HepG2 (cell line): ENCODE measurements at places on chromosomes 16 and 17. TPM values are rescaled to one million over a fixed set of nuclear protein-coding genes. Genes with fewer than 3 reads are reported as not detected.

The CLEC10A gene
- polyA plus RNA-seq = 0.33 and 0.65 TPM in 2 replicates

DNA sequence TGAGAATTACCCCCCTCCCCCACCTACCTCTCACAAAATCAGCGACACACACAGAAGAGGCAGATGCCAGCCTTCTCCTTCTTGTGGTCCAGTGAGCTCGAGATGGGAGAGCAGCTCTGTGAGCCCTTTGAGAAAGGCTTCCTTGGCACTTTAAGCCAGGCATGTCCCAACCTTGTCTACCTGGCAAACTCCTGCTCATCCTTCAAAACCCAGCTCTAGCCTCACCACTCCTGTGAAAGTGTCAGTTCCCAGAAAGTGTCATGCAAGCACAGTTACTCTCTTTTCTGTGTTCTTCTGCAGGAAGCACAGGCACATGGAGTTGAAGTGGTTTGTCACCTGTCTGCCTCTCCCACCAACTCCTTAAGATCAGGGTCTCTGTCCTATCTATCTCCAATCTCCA lies 1.6 kb downstream of the TMEM98 start:
- no peak for DNase-seq

- no peak for DNase-seq
These were observed 42.4 kb downstream of the TOM1L2 start for GRCh38 chr17:17929655-17930380.

- DNase-seq = no peak
These were observed 8.8 kb downstream of the FAAP100 start for GRCh38 chr17:81543339-81543675.

DNA sequence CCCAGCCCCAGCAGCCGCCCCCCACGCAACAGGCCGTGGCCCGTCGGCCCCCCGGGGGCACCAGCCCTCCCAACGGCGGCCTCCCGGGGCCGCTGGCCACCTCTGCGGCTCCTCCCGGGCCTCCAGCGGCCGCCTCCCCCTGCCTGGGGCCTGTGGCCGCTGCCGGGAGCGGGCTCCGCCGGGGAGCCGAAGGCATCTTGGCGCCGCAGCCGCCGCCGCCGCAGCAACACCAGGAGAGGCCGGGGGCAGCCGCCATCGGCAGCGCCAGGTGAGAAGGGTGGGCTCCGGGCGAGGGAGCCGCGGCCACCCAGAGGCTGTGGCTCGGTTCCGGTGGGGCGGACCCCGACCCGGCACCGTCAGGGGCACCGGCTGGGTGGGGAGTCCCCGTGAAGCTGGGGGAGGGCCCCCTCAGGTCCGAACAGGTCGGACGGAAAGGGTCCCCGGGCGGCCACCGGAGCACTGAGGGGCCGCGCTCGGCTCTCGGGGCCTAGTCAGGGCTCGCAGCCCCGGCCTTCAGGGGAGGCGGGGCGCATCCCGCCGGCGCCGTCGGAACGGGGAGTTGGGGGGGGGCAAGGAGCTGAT lies 583 bp downstream of the ATXN2L start:
- no peak for DNase-seq

The C16orf78 gene
- polyA plus RNA-seq = not detected in 2 replicates

The NXN gene
- 22.3 and 24.3 TPM in 2 replicates for polyA plus RNA-seq

DNA sequence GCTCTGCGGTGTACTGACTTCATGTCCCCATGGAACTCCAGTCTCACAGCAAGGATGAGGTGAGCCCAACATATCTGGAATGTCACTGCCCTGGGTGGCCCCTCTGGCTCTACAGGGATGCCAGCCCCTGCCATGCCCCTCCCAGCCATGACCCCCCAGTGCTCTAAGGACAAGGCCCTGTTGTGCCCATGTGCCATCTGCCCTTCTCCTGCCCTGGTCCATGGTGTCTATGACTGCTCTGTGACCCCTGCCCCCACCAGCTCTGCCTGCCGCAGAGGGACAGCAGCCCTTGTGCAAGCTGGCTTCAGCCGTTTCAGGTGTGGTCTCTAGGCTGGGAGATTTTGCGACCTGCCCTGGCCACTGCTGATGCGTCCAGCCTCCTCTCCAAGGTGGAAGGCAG lies 40.3 kb downstream of the TK2 start:
- no peak for DNase-seq
